ENCODE measurements at places on chromosomes 16 and 17. TPM values are rescaled to one million over a fixed set of nuclear protein-coding genes. Genes with fewer than 3 reads are reported as not detected.

The SEZ6 gene
- total RNA-seq, result not detected

The CD19 gene
- not detected for total RNA-seq

The TBX4 gene
- not detected for total RNA-seq

The SCGB1C2 gene
- total RNA-seq, result not detected

The PRR35 gene
- not detected for total RNA-seq

The MMP28 gene
- not detected for total RNA-seq
